ENCODE measurements at places on chromosomes 16 and 17.

DNA sequence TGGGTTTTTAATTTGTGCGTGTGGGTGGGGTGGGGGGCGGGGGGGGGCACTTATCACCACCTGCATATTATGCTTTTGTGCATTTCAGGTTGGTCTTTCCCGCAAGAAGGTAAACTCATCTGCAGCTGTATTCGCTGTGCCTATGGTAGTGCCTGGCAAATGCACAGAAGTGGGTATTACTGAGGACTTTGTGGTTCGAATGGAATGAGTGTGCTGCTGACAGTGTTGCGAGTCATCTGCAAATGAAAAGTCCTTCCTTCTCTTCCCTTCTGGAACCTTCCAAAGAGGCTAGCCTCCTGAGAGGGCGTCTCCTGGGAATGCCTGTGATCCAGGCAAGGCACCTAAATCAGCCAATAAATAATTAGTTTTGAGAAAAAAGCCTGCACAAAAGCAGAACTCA is 532.9 kb downstream of the MAF start:
- DNase-seq = no peak

DNA sequence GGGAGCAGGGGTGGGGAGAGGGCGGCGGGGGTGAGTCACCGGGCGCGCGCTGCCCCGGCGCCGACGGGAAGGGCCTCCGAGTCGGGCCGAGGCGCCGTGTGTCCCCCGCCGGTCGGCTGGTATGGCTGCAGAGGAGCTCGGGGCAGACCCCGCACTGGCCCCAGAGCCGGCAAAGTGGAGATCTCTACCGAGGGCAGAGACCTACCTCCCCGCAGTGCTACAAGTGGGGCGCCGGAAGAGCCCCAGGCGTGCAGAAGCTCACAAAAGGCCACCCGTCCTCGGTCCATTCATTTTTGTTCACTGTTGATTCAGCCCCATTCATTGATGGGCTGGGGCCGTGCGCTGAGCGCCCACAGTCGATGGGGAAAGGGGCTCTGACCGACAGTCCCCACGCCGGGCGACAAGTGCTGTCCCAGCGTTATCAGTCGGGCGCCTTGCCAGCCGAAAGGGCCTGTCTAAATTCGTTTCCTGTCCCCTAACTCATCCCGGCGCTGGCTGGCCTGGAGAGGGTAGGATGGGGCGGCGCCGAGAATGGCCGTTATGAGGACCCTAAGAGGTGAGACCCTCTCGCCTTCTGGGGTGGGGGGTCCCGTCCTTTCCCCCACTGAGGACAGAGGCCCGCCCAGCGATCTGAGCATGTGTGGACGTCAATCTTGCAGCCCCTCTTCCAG is 709 bp upstream of the ENO3 start:
- DNase-seq = no peak

DNA sequence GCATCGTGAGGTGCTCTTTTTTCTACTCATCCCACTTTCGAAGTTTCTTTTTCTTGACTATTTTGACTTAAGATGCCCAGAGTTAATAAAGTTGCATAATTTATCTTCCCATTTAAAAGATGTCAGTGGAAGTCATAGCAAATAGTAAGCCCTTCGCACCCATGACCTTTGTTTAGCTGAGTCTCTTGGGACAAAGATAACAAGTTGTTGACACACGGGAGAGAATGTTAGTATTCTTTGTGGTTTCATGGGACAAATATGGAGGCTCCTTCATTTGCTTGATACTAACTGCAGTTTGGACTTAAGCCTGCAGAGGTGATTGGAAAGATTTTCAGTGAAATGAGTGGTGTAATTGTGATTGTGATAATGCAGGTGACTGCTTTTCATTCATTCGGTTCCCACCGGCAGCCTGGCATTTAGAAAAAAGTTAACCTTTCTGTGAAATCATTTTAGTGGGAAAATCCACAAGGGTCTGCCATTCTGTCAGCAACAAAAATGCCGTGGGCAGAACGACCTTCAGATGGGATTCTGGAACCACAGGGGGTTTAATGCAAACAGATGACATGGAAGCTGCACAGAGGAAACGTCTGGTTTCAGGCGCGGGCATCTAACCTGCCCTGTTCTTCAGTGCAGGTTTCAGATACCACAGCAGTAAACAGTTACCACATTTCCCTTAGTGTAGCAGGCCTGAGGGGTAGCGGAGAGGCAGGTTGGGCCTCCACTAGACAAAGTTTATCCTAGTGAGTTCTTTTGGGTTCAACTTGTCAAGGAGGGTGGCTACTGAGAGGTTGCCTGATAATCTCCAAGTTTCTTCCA is 123.0 kb downstream of the RPTOR start:
- no peak for DNase-seq

- no peak for DNase-seq
These were observed 77.2 kb downstream of the TMEM114 start for GRCh38 chr16:8512941-8513624.

DNA sequence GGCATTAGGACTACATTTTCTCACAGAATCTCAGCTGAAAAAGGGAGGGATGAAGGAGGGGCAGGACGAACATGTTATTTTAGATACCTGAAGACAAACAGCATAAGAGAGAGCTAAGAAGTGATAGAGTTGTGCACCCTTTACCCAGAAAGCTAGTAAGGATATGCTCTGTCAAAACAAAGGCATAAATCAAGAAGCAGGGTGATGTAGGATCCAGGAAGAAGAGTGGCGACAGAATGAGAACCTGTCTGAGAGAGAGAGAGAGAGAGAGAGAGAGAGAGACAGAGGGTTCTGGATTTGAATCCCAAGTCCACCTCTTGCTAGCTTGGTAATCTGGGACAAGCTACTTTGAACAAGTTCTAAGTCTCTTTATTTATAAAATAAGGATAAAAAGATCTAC is 103.4 kb downstream of the SPAG9 start:
- DNase-seq = no peak

DNA sequence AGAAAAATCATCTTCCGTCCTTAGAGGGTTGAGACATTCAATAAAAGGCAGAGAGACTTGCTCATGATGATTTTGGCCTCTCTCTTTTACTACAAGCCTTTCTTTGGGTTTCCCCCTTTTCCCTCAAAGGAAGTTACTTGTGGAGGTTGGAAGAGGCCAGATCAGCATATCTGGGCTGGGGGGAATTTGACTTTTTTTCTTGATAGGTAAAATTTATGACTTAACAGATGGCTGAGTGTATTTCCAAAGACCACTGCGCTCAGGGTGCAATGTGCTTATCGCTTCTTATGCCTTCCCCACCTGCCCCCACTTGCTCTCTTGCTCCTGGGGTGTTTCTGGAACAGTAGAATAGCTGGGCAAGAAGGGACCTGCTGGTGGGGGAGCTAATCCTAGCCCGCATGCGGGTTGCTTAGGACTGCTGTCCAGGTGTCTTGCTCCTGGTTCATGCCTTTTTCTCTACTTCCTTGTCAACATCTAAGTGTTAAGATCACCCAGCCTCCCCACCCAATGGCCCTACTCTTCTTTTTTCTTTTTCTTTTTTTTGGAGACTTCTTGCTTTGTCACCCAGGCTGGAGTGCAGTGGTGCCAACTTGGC is 131.9 kb downstream of the MSI2 start:
- DNase-seq = no peak

DNA sequence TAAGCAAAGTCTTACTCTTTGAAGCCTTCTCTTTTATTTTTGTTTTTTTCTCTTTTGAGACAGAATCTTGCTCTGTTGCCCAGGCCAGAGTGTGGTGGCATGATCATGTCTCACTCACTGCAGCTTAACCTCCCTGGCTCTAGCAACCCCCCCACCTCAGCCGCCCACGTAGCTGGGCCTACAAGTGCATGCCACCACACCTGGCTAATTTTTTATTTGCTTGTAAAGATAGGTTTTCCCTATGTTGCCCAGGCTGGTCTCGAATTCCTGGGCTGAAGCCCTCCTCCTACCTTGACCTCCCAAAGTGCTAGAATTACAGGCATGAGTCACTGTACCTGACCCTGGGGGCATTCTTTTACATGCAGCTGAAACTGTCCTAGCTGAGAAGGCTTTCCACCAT is 154.7 kb downstream of the PRKCB start:
- DNase-seq = no peak

DNA sequence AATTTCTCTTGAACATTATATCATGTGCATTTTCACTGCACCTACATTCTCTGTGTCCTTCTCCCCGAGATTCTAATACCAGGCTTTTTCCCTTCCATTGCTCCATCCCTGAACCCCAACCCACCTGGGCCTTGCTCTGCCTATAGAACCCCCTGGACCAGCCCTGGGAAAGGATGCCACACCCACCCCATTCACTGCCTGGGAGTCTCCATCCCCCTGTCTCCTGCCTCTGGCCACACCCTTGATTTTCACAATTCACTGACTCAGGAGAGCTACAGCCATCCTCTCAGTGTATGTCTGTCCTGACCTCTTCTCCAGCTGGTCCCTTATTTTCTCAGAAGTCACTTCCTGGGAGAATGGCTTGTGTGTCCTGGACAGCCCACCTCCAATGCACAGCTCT is 27.9 kb upstream of the NGFR start:
- no peak for DNase-seq

GRCh38 chr17:21360048-21360447 is 16.1 kb upstream of the KCNJ12 start:
- no peak for DNase-seq

GRCh38 chr17:50062293-50063243 is 6.7 kb downstream of the ITGA3 start:
- DNase-seq = no peak

GRCh38 chr16:46972429-46973206 is 856 bp downstream of the DNAJA2 start:
- peak; percentile 18 for DNase-seq

- no peak for DNase-seq
These were observed 105.4 kb downstream of the TRIM37 start for GRCh38 chr17:59001158-59001814.

- DNase-seq = no peak
These were observed 9.6 kb upstream of the ZCCHC14 start for GRCh38 chr16:87502308-87502969.

DNA sequence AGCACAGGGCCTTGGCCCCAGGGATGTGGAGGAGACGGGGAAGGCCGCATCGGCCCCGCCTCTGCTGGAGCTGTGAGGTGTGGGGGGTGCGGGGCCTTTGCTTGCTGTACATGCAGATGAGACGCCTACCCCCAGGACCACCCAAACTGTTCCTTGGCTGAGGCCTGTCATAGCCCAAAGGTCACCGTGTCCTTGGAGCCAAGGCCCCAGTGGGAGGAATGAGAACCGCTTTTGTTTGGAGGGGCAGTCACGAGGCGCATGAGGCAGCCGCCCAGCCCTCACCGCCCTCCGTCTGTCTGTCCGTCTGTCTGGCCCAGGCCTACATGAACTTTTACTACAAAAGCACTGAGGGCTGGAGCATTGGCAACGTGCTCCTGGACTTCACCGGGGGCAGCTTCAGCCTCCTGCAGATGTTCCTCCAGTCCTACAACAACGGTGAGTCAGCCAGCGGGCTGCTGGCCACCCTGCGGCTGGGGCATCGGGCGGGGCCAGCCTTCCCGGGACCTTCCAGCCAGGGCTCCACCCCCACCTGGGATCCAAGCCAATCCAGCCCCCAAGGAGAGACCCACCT is 8.8 kb downstream of the TAX1BP3 start:
- DNase-seq = peak; percentile 53

- DNase-seq = no peak
These were observed 12.1 kb upstream of the CBX8 start for GRCh38 chr17:79808763-79809529.

DNA sequence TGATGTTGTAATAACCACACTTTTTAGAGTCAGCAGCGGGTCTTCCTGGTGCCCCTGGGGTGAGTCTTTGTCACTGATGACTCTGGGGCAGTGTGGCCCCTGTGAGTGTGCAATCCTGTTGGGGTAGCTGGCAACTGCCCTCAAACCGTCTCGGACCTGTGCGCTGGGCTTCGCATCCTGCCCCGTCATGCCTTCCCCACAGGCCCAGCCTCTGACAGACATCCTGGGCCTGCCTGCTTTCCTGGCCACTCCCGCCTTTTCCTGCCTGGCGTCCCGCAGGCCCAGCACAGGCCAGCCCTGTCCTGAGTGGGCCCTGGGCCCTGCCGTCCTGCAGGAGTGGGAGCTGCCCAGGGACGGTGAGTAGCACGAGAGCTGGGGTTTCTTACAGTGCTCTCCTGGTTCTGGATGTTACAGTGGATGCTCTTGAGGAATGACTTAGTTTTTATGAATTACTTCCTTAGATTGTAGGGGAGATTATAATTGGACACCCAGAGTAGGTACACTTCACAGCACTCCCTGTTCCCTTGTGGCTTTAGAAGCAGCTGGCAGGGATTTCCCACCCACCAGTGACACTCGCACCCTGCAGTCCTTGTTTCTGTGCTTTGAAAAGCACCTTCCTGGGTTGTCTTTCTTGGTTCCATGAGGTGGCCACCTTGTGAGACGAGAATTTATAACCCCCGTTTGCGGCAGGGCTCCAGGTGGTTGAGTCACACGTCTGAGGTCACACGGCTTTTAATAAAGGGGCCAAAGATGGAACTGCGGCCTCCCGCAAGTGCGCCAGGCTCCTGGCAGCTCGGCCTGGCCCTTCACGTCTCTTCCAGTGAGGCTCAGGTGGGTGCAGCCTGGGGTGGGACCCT is 50.0 kb upstream of the CAPN15 start:
- no peak for DNase-seq

DNA sequence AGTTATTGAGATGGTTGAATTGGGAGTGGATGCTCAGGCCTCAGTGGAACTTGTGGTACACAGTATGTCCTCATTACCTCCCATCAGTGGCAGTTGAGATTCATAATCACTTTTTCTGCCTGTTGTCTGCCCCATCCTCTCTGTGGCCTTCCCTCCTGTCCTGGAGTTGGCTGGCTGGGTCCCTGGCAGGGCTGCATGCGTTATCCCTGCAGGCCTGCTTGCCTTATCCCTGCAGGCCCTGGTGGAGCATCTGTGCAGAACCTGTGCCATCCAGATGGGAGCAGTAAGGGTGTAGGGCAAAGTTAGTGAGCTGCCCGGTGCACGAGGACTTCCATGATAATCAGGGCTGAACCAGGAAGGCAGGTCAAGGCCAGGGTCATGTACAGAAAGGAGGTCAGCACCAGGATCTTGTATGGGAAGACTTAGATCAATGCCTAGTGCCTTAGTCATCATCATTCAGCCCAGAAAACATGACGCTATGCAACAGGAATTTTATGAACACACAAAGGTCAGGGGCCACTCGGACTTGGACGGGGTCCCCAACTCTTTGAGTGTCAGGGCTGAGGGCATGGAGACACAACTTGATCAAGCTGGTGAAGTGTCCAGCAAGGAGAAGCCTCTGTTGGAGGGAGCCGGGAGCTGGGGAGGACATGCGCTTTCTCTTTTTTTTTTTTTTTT is 47.2 kb downstream of the ABCC1 start:
- DNase-seq = no peak

- no peak for DNase-seq
These were observed 32.5 kb downstream of the BAIAP2 start for GRCh38 chr17:81067391-81067811.

- no peak for DNase-seq
These were observed 3.0 kb downstream of the SLC35G3 start for GRCh38 chr17:35191001-35191695.

- no peak for DNase-seq
These were observed 3.0 kb upstream of the CBX4 start for GRCh38 chr17:79842136-79842655.

GRCh38 chr16:11410376-11411058 is 65.3 kb downstream of the RMI2 start:
- DNase-seq = no peak

- peak; percentile 45 for DNase-seq
These were observed 147.0 kb downstream of the HS3ST4 start for GRCh38 chr16:25838724-25839186.

Measured in muscle of arm (tissue), 14 donors.